Progenitor cell of endocrine pancreas (in vitro differentiated cells): ENCODE measurements at places on chromosomes 7 and 10. TPM values are rescaled to one million over a fixed set of nuclear protein-coding genes. Genes with fewer than 3 reads are reported as not detected.

Gene MMRN2
- total RNA-seq, result 1.5 and 1.6 TPM in 2 replicates

DNA sequence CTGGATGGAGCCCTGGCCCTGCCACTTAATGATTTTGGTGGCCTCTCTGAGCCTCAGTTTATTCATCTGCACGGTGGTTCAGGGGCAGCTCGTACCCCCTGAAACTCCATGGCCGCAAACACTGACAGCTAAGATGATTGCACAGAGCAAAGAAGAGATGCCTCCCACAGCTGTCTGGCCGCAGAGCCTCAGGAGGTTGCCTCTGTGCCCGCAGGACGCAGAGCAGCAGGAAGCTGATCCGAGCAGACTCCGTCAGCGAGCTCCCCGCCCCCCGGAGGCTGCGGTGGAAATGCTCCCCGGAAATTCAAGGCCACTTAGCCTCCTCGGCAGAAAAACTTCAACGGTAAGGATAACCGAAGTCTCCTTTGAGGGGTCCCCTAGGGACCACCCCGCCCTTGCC, 30.2 kb upstream of the C10orf53 start:
- H3K4me1 ChIP-seq, result peaks cover 4% of the 10 kb centered on the region
- H3K36me3 ChIP-seq, result no peaks in the 10 kb centered on the region
- no peak overlapping the region for H3K27ac ChIP-seq
- no peak for DNase-seq
- peaks cover 55% of the 10 kb centered on the region for H3K27me3 ChIP-seq
- no peak overlapping the region for H3K4me3 ChIP-seq

Gene GDF10
- not detected in 2 replicates for total RNA-seq

- H3K4me3 ChIP-seq, result peak within 1 kb of the TSS; percentile 84
- H3K36me3 ChIP-seq, result no peaks in the 10 kb centered on the region
- H3K27ac ChIP-seq, result peak within 1 kb of the TSS; percentile 91
Observed at GRCh38 chr7:151085691-151086620, at the start of gene AGAP3. AGAP3 (plus strand) TSS chr7:151086475; CDS start chr7:151086742, 267 bp downstream.

Gene GDF2
- total RNA-seq, result not detected in 2 replicates

DNA sequence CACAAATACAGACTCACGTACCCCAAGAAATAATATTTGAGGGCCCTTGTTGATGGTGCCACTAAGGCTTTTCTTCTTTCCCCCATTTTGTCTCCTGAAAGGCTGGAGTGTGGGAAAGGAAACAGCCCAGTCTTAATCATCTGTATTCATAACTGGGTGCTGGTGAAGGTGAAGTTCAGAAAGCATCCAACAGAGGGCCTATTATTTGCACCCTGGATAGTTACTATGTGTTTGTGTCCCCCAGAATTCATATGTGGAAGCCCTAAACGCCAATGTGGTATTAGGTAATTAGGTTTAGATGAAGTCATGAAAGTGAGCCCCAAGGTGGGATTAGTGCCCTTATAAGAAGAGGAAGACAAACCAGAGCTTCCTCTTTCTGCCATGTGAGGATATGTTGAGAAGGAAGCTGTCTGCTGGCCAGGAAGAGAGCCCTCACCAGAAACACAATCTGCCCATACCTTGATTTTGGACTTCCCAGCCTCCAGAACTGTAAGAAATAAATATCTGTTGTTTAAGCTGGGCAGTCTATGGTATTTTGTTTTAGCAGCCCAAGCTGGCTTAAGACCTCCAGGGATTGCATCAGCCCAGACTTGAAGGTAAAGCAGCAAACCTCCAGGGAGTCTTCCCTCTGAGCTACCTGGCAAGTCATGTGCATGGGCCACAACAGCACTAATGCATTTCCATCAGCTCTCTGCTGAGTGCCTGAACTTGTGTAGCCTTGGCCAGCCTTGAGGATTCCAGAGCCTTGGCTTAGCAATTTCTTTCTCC, 90.0 kb upstream of the ADRB1 start:
- no peak overlapping the region for H3K4me3 ChIP-seq
- H3K4me1 ChIP-seq, result peaks cover 12% of the 10 kb centered on the region
- DNase-seq, result no peak
- H3K27ac ChIP-seq, result no peak overlapping the region
- H3K27me3 ChIP-seq, result peaks cover 2% of the 10 kb centered on the region

DNA sequence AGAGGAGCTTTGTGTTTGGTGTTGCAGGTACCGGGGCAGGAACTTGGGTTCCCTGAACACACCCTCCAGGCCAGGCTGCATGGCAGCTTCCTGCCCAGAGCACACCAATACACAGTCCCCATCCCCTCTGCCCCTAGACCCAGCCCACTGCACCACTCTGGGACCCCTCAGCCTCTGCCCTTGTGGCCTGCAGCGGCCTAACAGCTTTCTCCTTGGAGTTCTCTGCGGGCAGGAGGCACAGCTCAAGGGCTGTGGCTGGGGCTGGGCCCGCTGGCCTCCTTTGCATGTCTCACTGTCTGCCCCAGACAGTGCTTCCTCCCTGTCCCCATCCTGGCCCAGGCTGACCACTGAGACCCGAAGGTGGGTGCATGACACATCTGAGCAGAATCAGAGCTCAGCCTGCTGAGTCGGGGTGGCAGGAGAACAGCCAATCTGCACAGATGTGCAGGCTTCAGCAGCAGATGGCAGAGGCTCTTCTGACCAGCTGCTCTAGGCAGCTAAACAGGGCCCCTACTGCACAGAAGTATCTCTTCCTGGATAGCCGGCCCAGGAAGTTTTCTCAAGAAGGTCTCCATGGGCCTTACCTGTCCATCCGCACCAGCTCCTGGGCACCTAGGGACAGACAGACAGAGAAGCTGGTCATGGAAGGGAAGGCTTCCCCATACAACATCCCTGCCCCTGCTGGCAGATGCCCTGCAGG, 20.8 kb downstream of the VSIR start:
- H3K4me1 ChIP-seq, result peaks cover 20% of the 10 kb centered on the region
- H3K27me3 ChIP-seq, result peaks cover 7% of the 10 kb centered on the region
- no peak overlapping the region for H3K27ac ChIP-seq
- H3K4me3 ChIP-seq, result no peak overlapping the region
- H3K36me3 ChIP-seq, result no peaks in the 10 kb centered on the region
- DNase-seq, result no peak

DNA sequence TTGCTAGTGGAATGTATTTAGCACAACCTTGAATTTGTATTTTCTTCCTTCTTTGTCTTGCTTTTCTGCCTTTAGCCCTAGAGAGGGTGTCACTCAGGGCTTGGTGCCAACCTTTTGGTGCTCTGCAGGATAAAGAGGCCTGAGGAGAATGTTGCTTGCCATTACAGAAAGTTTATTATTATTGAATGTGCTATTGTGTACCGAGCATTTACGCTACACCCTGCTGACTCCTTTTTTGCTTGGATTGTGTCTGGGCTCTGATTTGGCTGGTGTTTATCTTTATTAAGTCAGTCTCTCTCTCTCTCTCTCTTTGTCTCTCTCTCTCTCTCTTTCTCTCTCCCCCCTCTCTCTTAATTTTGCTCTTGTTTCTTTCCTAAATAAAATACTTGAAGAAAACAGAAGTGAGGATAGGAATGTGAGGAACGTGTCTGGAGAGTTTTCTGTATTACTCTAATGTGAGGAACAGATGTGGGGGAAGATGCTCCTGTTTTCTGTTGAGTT, 284.4 kb upstream of the PHYHIPL start:
- no peak for DNase-seq
- H3K27ac ChIP-seq, result no peak overlapping the region
- H3K27me3 ChIP-seq, result no peaks in the 10 kb centered on the region
- no peaks in the 10 kb centered on the region for H3K36me3 ChIP-seq
- peaks cover 2% of the 10 kb centered on the region for H3K4me1 ChIP-seq

Gene CALCR
- total RNA-seq, result not detected in 2 replicates

- no peak for DNase-seq
- H3K27ac ChIP-seq, result no peak overlapping the region
- H3K4me3 ChIP-seq, result no peak overlapping the region
- no peaks in the 10 kb centered on the region for H3K4me1 ChIP-seq
Observed at GRCh38 chr7:132560825-132561529, 15.3 kb downstream of the PLXNA4 start.

- no peak for DNase-seq
- H3K4me3 ChIP-seq, result no peak overlapping the region
- H3K27ac ChIP-seq, result no peak overlapping the region
- H3K27me3 ChIP-seq, result no peaks in the 10 kb centered on the region
Observed at GRCh38 chr10:74165530-74165901, 14.5 kb downstream of the ADK start.

Gene MOGAT3
- total RNA-seq, result not detected in 2 replicates

DNA sequence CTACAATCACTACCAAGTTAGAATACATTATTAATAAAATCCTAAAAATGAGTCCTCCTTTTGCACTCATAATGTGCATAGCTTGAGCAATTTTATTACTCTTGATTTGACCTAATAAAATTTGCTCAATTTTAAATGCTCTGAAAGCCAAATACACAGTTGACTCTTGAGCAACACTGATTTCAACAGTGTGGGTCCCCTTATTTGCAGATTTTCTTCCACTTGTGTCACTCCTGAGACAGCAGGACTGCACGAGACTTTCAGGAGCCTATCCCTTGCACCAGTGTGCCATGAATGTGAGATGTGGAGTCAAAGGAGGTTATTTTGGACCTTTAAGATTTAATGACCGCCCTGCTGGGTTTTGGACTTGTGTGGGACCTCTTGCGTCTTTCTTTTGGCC, 23.2 kb downstream of the RNF216 start:
- H3K4me3 ChIP-seq, result no peak overlapping the region
- H3K36me3 ChIP-seq, result peaks cover 13% of the 10 kb centered on the region
- no peak overlapping the region for H3K27ac ChIP-seq

Gene MYL7
- total RNA-seq, result 1.5 and 1.7 TPM in 2 replicates

Gene GIMAP2
- total RNA-seq, result not detected in 2 replicates

DNA sequence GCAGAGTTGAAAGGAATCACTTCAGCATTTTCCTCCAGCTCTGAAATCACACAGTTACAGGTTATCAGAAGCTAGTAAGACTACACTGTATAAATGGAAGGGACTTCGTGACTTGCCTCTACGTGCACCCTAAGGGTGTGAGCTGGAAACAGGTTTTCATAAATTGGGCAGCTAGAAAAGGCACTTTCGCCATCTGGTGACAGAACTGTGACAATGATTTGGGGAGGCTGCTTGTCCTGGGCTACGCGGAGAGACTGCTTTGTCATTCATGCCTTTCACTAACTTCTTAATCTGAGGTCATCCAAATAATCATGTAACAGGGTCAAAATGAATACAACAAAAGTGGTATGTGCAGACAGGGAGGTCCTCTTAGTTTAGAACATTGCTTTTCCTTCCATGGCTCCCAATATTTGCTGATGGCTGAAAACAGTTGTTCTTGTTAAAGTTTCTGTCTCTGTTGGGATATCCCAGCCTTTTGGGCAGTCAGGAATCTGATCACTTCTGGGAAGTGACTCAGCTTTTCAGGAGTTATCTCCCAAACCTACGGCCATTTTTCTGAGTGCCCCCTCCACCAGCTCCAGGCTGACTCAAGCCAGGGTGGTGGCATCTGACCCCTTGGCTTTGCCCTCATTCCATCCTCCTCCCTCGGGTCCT, 17.8 kb downstream of the VWC2 start:
- H3K36me3 ChIP-seq, result no peaks in the 10 kb centered on the region
- no peak overlapping the region for H3K27ac ChIP-seq
- no peak overlapping the region for H3K4me3 ChIP-seq
- peaks cover 2% of the 10 kb centered on the region for H3K4me1 ChIP-seq
- no peak for DNase-seq

GRCh38 chr10:62054408-62054807, 152.9 kb downstream of the ARID5B start:
- peaks cover 28% of the 10 kb centered on the region for H3K4me1 ChIP-seq
- H3K4me3 ChIP-seq, result no peak overlapping the region
- no peak for DNase-seq
- H3K27me3 ChIP-seq, result no peaks in the 10 kb centered on the region

- H3K4me3 ChIP-seq, result no peak overlapping the region
- no peak overlapping the region for H3K27ac ChIP-seq
- peaks cover 2% of the 10 kb centered on the region for H3K4me1 ChIP-seq
Observed at GRCh38 chr7:66883716-66884115, 37.3 kb upstream of the TMEM248 start.

DNA sequence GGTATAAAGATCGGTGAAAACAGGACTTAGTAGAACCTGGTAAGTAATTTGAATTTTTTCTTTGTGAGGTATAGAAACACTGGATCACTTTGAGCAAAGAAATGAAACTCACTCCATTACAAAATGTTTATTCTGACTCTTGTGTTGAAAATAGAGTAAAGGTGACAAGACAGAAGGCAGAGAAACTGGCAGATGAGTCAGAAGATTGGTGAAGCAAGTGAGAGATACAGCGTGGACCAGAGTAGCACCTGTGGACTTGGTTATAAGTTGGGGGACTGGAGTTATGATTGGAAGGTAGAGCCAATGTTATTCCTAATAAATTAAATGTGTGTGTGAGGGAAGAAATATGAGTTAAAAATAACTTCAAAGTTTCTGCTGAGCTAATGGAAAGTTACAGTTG, 620.9 kb downstream of the ZWINT start:
- no peaks in the 10 kb centered on the region for H3K36me3 ChIP-seq
- no peaks in the 10 kb centered on the region for H3K27me3 ChIP-seq
- H3K4me3 ChIP-seq, result no peak overlapping the region
- H3K27ac ChIP-seq, result no peak overlapping the region
- H3K4me1 ChIP-seq, result peaks cover 3% of the 10 kb centered on the region

GRCh38 chr7:69880840-69881239, 282.6 kb downstream of the AUTS2 start:
- H3K27ac ChIP-seq, result no peak overlapping the region
- no peak overlapping the region for H3K4me3 ChIP-seq
- peaks cover 13% of the 10 kb centered on the region for H3K4me1 ChIP-seq
- no peaks in the 10 kb centered on the region for H3K36me3 ChIP-seq
- no peak for DNase-seq

DNA sequence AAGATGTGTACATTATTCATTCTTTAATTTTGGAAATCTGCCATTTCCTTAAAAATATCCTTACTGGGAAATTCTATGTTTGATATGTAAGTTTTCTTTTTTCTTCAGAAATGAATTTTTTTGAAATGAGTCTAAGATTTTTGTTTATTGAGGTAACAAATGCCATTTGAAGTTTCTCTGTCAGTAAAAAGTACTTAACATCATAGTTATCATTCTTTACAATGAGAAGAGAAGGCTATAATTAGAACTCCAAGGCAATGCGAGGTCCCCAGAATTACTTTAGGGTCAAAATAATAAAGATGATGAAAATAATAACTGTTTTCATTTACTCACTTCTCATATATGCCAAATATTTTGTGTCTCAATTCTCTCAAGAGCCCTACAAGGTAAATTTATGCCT, 37.0 kb upstream of the RHOBTB1 start:
- no peaks in the 10 kb centered on the region for H3K36me3 ChIP-seq
- no peak for DNase-seq

Gene PCGF6
- 13.4 and 14.0 TPM in 2 replicates for total RNA-seq

Gene PVRIG
- total RNA-seq, result not detected in 2 replicates
